T-helper 22 cell (primary cell): ENCODE measurements at places on chromosomes 3 and 15.

DNA sequence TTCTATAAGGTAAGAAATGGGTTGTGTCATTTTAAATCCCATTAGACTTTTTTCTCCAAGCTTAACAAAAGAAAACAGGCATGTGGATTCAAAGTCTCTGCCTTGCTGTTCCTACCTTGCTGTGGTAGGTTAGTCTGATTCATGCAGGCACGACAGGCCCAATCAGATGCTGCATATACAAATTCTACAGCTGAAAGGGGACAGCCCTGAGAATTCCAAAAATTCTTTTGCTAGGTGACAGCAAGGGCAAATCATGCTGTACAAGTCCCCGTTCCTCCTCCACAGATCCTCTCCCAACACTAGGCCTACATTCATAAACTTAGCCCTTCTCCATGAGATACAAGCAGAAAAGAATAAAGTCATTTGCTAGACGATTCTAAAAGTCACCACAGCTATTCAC is 161.2 kb upstream of the THBS1 start:
- no peak for DNase-seq

DNA sequence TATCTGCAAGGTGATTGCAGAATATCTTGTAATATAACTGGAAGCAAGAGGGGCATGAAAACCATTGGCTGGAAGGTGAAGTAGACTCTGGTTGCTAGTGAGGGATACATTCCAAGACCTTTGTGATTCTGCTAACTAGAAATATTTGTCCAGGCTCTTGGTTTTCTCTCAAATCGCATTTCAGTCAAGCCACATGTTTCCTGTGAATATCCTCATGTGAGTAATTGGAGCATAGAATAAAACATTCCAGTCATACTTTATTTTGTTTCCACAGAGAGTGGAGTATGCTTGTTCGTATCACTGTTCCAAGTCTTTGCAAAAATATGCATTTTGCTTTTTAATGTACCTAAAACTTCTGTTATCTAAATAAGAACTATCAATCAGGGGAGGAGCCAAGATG is 850.0 kb downstream of the EPHA3 start:
- no peak for DNase-seq

- DNase-seq = no peak
Measured at GRCh38 chr3:69729147-69729919, 9.9 kb upstream of the MITF start.

DNA sequence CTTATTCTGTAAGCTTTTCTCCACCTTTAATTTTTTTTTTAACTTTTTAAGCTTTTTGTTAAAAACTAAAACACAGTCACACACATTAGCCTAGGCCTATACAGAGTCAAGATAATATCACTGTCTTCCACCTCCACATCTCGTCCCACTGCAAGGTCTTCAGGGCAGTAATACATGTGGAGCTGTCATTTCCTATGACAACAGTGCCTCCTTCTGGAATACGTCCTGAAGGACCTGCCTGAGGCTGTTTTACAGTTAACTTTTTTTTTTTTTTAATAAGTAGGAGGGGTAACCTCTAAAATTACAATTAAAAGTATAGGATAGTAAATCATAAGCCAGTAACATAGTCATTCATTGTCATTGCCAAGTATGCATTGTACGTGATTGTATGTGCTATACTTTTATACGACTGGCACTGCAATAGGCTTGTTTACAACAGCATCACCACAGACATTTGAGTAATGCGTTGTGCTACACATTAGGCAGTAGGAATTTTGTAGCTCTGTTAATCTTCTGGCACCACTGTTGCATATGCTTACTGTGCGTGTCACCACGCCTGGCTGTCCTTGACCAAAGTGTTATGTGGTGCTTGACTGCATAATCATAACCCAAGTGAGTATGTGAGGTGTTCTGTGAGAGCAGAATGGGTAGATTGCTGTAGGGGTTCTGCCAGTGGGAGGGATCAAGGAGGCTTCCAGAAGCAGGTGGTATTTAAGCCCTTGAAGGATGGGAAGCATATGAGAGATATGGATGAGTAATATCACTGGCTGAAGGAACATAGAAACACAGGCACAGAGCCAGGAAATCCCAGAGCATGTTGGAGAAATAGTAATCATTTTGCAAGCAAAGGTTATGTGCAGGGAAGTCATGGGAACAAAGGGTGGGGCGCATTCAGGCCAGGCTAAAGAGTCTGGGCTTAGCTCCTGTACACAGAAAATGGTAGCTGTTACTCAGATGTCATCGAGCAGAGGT is 18.3 kb downstream of the FBXO22 start:
- no peak for DNase-seq

- DNase-seq = no peak
Measured at GRCh38 chr3:169811631-169812331, 889 bp upstream of the LRRIQ4 start.

DNA sequence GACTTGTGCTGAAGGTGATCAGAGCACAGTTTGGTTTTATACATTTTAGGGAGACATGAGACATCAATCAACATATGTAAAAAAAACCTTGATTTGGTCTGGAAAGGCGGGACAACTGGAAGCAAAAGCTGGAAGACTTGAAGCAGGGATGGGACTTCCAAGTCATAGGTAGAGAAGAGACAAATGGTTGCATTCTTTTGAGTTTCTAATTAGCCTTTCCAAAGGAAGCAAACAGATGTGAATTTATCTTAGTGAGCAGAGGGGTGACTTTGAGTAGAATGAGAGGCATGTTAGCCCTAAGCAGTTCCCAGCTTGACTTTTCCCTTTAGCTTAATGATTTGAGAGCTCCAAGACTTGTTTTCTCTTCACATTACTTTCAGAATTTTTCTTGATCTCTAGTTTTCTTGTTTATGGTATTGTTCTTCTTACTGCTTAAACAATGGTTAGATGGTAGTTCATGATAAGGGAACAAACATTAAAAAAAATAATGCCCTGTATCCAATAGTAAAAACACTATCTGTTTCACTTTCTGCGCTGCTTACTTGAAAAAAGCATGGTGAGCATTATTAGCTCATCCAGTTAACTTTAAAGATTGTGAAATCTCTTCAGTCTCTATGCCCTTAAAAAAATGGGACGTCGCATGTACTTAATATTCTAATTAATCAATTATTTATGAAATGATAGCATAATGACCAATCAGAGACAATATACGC is 48.5 kb upstream of the BCHE start:
- no peak for DNase-seq

DNA sequence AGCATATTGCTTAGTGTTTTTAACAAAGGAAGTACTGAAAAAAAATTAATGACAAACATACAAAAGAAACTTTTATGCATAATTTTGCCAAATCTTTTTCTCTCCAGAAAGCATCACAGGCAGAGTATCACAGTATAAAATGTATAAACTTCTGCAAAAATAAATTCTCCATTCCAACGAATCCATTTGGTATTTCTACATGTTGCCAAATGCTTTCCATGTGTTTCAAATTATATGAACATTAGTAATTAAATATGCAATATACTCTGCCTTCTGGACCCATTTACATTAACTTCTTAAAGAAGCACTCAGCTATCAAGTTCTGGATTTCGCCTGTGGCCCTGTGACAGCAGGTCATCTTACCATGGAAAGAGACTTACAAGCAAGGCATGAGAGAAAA is 189.1 kb upstream of the ALCAM start:
- DNase-seq = no peak

- no peak for DNase-seq
Measured at GRCh38 chr3:136464502-136464901, 214.4 kb downstream of the PCCB start.

DNA sequence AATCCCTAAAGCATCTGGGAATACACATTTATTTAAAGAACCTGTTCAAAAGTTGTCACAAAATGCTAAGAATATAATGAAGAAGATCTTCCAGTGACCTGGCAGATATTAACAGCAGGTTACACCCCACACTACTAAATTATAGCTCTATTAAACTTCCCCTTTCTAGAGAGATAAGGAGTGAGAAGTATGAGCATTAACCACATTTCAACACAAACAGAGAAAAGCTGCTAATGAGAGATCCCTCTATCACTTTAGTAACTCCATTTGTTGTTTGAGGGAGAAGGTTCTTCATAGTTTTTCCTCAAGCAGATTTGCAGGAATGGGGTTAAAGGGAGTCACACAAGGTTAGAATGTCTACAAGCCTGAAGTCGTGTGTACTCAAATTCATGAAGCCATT is 3.6 kb downstream of the COL8A1 start:
- no peak for DNase-seq

GRCh38 chr3:48628277-48629017 is 6.8 kb downstream of the SLC26A6 start:
- DNase-seq = no peak
